ENCODE measurements at places on chromosomes 16 and 17.

DNA sequence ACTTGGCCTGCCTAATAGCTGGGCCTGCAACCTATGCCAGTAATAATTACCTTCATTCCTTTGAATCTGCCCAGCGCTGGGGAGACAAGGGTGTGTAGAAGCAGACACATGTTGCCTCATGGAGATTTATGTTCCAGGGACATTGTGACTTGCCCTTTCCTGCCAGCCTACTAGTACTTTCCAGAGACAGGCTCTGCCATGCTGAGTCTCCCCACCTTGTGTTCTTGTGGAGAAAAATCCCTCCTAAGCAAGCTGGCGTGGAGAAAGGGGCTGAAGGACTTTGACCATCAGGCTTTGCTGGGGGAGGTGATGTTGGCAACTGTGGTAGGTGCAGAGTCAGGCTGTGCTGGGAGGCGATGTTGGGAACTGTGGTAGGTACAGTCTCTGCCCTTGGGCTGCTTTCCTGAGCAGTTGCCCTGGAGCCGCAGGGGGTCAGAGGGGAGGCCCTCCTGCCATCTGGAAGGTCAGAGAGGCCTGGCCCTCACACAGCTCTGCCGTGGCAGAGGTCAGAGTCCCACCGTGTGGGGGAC is 4.0 kb downstream of the KSR1 start:
- DNase-seq, result no peak

GRCh38 chr16:8878523-8878911 is 3.6 kb upstream of the LITAFD start:
- DNase-seq, result no peak

GRCh38 chr17:49210158-49211029 is at the start of the genes ABI3 and GNGT2:
Gene ABI3, plus strand, starts transcription at chr17:49210707. Its CDS starts 18 bp downstream, at chr17:49210725.
Gene GNGT2, minus strand, starts transcription at chr17:49210574. Its CDS starts 3,152 bp downstream, at chr17:49207422.
- peak; percentile 63 for DNase-seq

- DNase-seq, result no peak
Observed at GRCh38 chr17:42329025-42329976, 41.0 kb downstream of the STAT5A start.

- no peak for DNase-seq
Observed at GRCh38 chr17:75639771-75640555, 6.7 kb downstream of the SMIM5 start.
